OCI-LY7 (cell line): ENCODE measurements at places on chromosomes 11 and 22. TPM values are rescaled to one million over a fixed set of nuclear protein-coding genes. Genes with fewer than 3 reads are reported as not detected.

DNA sequence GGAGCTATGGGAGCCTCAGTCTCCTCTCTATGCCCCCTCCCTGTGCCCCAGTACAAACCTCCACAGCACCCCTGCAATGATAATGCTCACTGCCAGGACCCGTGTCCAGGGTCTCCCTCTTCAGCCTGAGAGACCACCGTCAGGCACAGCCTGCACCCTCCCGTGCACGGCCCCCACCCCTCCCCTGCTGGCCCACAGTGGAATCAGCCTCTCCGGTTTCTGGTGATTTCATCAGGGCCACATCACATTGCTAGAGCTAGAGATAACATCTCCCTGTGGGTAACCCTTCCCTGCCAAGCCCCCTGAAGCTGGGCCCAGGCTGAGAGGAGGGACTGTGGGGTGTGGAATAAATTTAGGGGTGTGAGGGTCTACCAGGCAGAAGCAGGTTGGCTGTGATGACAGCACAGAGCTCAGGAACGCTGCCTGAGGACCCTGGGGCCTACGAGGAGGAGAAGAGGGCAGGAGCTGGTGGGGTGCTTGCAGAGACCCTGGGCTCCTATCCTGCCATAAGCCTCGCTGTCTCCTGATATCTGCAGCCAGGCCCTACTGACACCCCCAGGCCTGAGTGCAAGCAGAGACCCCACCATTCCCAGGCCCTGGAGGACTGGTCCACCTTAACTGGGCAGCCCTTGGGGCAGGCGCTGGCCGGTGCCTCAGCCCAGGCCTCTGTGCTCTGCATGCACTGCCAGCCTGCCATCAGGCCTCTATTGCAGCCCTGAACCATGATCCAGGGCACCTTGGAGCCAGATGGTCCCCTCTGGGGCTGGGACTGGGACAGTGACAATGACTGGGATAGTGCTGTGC is at the start of gene KLHDC7B:
TSS of gene KLHDC7B (plus strand) at position 378 of the 804 bp plus-strand sequence. CDS start at position 723, 345 bp downstream.
- DNase-seq = no peak

PIWIL4 gene
- 0.15 TPM in 1 of 2 replicates, not detected in the other for total RNA-seq

BDNF gene
- total RNA-seq = not detected in 2 replicates

DNA sequence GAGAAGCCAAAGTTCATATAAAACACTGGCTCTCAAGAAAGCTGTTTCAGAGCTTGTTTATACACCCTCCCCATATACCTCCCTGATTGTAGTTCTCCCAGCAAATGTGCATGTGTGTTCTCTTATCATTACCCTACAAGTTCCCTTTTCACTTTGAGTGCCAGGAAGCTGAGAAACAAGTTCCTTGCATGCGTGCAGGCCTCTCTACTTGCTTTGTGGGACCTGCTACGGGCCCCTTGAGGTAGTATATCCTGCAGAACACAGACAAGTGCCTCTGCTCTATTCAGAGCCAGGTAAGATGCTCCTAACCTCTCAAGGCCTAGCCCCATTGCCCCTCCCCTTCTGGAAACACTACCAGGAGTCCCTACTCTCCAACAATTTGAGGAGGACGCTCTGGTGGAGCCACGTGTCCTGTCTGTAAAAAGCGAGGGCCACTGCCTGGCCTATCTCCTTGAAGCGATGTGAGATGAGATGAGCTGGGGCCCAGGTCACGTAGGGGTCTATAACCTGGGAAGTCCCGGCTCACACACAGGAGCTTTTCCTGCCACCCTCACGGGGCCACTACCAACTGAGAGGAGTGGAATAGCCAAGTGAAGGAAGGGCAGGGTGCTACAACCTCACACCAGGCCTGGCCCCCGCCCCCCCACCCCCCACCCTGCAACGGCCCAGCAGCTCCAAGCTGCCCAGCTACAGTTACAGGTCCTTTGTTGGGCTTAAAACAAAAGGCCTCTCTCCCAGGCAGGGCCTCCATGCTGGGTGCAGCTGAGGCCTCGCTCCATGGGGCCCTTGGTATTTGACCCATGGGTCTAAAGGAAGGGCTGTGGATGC is 2.6 kb upstream of the ATP5MGL start:
- DNase-seq = no peak

MUC5B gene
- total RNA-seq = 0.02 TPM in 1 of 2 replicates, not detected in the other

DNA sequence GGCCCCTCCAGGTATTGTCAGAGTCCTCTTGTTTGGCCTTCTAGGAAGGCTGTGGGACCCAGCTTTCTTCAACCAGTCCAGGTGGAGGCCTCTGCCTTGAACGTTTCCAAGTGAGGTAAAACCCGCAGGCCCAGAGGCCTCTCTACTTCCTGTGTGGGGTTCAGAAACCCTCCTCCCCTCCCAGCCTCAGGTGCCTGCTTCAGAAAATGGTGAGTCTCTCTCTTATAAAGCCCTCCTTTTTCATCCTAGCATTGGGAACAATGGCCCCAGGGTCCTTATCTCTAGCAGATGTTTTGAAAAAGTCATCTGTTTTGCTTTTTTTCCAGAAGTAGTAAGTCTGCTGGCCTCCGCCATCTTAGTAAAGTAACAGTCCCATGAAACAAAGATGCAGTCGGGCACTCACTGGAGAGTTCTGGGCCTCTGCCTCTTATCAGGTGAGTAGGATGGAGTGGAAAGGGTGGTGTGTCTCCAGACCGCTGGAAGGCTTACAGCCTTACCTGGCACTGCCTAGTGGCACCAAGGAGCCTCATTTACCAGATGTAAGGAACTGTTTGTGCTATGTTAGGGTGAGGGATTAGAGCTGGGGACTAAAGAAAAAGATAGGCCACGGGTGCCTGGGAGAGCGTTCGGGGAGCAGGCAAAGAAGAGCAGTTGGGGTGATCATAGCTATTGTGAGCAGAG is at the start of gene CD3E:
TSS of gene CD3E (plus strand) at position 163 of the 681 bp plus-strand sequence. CDS start at position 386, 223 bp downstream.
- DNase-seq = peak; percentile 37

VSTM5 gene
- not detected in 2 replicates for total RNA-seq

DNA sequence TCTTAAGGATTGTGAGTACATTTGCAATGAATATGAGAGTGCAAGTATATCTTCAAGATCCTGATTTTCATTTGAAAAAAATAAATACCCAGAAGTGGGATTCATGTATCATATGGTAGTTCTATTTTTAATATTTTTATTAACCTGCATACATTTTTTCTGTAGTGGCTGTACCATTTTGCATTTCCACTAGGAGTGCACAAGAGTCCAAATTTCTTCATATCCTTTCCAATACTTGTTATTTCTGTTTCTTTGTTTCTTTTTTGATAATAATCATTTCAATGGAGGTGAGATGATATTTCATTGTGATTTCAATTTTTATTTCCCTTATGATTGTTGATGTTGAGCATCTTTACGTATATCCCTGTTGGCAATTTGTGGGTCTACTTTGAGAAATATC is 759.8 kb upstream of the CNTN5 start:
- no peak for DNase-seq

GRCh38 chr11:11608783-11609232 is 13.0 kb downstream of the GALNT18 start:
- no peak for DNase-seq

- no peak for DNase-seq
Observed at GRCh38 chr11:128890216-128890542, 977 bp upstream of the KCNJ5 start.

ELFN2 gene
- 0.83 and 1.8 TPM in 2 replicates for total RNA-seq

NUDT8 gene
- total RNA-seq = 31.7 and 35.4 TPM in 2 replicates

FOLR2 gene
- total RNA-seq = 12.8 and 14.6 TPM in 2 replicates

RBFOX2 gene
- total RNA-seq = 54.3 and 55.4 TPM in 2 replicates

GRCh38 chr22:33427461-33427860 is 369.3 kb upstream of the SYN3 start:
- DNase-seq = no peak

- DNase-seq = no peak
Observed at GRCh38 chr22:27482402-27482801, 319.2 kb downstream of the MN1 start.

DNA sequence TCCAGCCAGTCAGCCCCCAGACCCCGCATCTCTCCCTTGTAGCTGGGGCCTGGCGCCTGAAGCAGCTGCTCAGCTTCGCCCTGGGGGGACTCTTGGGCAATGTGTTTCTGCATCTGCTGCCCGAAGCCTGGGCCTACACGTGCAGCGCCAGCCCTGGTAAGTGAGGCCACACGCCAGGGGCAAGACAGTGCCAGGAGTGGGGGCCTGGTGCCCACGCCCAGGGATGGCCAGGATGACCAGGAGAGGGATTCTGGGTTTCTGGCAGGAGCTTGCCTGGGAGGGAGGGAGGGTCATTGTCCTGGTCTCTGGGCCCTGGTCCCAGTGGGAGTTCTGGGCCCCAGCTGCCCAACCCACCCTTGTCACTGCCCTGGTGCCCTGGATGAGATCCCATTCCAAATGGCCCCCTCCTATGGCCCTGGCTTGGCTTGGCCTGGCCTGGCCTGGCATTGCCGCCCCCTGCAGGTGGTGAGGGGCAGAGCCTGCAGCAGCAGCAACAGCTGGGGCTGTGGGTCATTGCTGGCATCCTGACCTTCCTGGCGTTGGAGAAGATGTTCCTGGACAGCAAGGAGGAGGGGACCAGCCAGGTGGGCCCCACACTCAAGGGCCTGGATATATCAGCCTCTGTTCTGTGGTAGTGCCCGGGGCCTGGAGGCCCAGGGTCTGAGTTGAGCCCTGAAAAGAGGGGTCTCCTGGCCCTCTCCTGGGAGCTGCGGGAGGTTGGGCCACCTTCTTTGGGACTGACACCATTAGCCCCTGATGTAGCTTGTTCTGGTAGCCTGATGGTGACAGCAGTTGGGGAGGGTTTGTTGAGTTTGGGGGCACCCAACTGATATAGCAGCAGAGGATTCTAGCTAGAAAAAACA is 3.7 kb downstream of the SLC39A13 start:
- peak; percentile 71 for DNase-seq

OR51B2 gene
- total RNA-seq = not detected in 2 replicates

DNA sequence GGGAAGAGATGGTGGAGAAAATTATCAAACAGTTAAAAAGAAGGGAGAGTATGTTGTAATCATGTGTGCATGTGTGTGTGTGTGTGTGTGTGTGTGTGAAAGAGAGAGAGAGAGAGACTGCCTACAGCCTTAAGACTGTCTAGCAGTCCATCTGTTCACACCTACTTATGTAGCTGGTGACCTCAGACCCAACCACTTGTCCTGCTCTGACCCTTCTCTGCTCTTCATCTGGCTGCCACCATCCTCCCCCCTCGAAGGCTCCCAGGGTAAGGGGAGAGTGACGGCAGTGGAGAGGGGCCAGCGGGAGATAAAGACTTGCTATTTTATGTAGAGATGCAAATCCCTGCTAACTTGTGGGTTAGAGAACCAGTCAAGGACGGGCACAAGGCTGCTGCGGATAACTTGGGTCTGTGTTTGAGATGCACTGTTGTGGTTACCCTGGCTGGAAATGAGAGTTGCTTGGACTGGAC is 24.9 kb upstream of the GRAMD1B start:
- no peak for DNase-seq

ARHGEF12 gene
- total RNA-seq = 31.8 and 38.3 TPM in 2 replicates

DNA sequence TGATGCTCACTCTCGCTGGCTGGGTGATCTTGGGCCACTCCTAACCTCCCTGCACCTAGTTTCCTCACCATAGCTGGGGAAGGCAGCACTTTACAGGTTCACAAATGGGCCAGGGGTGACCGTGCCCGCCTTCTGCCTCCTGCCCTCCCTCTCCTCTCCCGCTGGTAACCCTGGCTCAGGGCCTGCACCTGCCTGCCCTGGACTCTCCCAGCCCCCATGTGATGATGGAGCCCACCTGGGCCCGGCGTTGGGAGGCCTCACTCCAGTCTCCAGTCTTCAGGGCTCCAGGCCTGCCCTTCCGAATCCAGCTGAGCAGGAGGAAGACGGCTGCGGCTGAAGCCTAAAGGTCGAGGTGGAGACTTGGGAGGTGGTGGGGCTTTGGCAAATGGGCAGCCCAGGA is 152.9 kb downstream of the CACNA1I start:
- DNase-seq = no peak

DNA sequence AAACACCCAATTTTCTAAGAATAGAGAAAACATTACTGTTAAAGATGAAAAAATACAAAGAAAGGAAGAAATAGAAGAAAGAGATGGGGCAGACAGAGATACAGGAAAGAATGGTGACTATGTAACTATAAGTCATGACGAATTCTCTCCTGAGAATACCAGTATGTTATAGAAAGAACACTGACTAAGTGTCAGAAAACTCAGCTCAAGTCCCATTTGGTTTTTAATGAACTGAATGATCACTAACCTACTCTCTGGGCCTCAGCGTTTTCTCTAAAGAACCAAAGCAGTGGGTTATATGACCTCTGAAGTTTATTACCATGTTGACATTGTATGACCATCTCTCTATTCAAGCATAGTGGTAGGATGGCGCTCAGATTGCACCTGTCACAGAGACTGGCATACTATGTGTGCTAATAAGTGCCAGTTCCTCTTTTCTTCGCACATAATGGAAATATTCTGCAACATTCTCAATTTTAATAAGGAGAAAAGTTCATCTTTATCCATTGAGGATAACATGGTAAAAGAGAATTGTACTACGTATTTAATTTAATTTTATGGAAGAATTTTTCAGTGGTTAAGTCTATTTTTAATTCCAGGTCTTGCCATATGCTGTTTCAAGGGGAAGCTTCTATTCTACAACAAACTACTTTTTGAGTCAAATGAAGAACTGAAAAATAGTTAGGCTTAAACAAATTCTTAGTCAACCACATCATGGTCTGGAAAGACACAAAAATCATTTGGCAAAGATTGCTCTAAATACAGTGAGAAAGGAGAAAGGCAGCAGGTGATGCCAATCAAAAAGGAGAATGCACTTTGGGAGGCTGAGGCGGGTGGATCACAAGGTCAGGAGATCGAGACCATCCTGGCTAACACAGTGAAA is 25.0 kb upstream of the EED start:
- peak; percentile 24 for DNase-seq

- no peak for DNase-seq
Observed at GRCh38 chr11:83078269-83078668, 6.6 kb upstream of the RAB30 start.

GRCh38 chr11:83773950-83774880 is 488.0 kb upstream of the CCDC90B start:
- DNase-seq = no peak

DNA sequence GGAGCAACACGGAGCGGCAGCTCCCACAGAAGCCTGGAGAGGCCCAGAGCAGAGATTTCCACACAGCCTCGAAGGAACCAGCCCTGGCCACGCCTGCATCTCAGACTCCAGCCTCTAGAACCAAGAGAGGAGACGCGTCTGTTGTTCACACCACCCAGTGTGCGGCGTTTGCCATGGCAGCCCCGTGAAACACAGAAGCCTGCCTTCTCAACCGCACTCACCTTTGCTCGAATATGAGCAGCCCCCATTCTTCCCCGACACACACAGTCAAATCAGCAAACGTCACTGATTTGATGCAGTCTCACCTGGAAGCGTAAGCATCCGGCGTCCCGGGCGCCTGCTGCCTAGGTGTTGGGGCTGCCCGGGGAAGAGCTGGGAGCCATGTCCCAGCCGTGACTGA is 14.2 kb upstream of the TALDO1 start:
- DNase-seq = no peak
